Stimulated activated CD8-positive, alpha-beta memory T cell treated with anti-CD3 and anti-CD28 coated beads, Interleukin-4, amount 100 ng/mL, for 4 hours (primary cell): ENCODE measurements at places on chromosomes 12 and 14.

- DNase-seq: no peak
Observed at GRCh38 chr14:38775986-38776385, 327.0 kb downstream of the SEC23A start.

DNA sequence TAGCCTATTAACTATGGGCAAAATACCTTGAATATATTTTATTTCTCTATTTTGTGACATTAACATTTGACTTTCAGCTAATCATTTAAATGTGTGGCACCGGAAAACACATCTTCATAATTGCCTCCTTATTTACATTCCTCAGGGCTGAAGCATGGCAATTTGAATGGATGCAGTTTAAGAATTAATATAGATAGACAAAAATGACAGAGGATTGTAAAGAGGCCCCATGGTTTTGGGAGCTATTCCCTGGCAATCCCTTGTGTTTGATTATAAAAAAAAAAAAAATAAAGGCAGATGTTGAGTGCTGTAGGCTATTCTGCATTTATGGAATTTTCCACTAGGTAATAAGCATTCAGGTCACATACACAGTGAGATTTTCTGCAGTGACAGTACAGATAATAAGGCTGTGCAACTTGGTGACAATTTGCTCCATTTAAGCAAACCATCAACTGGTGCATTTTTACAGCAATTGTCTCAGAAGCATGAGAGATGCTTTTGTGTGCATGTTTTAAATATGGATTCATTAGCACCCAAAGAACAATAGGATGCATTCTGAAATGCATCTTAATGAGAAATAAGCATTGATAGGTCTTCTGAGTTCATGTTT lies 123.2 kb upstream of the SLC38A4 start:
- DNase-seq: no peak

DNA sequence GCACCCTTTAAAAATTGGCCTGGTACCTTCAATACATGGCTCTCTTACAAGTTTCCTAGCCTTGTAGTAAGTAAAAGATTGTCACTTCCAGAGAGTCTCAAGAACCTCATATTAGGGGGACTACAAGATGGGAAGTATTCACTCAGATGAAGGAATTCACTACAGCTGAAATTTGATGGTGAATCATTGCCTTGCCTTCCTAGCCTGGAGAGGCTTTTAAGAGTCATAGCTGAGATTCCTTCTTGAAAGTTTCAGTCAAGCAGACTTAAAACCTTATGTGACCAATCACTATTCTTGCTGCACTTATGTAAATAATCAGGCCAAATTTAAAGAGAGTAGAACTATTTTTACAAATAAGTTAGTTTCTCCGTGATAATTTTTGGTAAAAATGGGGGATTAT lies 451.6 kb downstream of the TRHDE start:
- no peak for DNase-seq

DNA sequence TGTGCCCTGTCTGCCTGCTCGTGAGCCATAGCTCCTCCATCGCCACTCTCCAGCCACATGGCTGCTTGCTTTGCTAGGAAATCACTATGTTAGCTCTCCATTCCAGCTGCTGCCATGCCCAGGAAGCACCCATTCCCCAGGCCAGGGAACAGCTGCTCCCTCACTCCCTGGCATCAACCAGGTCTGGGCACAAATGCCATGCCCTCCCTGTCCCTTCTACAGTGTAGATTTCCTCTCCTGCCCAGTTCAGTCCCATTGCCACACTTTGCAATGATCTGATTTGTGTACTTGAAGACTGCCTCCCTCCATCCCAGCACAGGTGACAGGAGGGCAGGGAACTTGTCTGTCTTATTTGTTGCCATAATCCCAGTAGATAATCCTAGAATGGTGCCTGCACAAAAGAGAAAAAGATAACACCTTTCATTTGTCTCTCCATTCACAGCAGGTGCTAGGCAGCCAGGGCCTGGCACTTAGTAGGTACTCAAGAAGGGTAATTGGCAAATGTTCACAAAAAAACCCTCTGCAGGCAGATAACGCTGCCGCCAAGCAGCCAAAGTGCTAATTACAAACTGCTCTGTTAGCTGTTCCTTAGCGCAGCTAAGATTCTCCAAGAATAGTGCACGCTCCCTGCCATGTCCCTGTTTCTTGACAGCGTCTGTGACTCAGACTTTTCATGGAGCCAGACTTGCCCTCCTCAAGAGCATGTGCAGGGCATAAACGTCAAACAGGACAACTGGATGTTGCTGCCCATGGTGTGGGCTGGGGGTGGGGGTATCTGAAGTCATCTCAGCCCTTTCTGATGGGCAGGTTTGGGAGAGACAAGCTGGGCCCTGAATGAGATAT lies 69.1 kb downstream of the ARL6IP4 start:
- DNase-seq: no peak
